ENCODE measurements at places on chromosomes 1 and 21.

GRCh38 chr1:92882819-92883218, 51.0 kb downstream of the RPL5 start:
- DNase-seq, result no peak

GRCh38 chr1:2610036-2610959, 22.5 kb downstream of the MMEL1 start:
- DNase-seq, result no peak

GRCh38 chr1:164567774-164568173, 8.8 kb downstream of the PBX1 start:
- DNase-seq, result no peak

DNA sequence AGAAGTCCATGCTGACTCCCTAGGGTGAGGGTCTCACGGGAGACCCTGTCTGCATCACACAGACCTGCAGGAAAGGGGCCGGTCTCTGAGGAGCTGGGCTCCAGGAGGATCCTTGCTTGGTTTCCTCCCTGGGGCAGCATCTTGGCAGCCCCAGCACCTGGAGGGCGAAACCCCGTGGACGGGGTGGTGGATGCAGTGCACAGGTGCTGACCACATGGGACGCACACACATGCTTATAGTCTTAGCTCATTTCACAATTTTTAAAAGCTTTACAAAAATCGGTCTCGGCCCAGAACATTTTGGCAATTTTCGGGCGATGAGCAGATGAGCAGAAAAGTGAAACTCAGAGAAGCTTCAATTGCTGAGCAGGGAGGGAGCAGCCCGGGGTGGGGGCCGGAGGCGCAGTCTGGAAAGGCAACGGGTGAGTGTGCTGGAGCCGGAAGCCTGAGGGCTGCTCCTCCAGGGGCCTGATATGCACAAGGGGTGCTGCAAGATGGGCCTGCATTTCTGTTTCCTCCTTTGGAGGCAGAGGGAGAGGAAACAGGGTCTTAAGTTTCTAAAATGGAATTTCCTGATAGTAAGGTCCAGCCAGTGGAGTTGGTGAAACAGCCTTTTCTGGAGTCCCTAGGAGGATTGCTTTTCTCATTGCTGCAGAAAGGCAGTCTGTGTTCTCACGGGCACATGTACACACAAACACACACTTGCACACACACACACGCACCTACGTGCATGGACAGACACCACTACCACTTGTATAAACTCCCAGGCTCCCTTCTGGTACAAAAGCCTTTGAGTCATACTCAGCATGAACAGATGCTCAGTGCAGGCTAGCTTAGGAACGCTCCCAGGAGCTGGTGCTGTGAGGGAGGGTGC, 60.6 kb downstream of the SCCPDH start:
- no peak for DNase-seq

- DNase-seq, result no peak
Observed at GRCh38 chr1:44547361-44547760, 126.9 kb downstream of the TMEM53 start.

- no peak for DNase-seq
Observed at GRCh38 chr1:172480431-172480830, 36.6 kb upstream of the PIGC start.

DNA sequence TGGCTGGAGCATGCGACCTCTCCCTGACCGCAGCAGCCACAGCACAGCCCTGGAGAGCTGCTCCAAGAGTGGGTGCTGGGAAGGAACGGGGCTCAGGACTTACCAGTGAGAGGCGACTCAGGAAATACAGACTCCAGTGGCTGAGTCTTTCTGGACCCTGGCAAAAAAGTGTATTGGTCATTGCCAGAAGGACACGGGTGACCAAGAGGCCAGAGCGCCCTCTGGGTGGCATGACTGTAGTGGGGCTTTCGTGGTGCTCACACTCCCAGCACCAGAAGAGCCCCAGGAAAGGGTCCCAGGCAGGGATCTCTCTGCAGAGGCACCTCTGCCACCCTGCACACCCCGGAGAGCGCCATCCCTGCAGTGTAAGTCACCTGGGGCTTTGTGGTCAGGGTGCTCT, 8.9 kb upstream of the PRDM16 start:
- no peak for DNase-seq

DNA sequence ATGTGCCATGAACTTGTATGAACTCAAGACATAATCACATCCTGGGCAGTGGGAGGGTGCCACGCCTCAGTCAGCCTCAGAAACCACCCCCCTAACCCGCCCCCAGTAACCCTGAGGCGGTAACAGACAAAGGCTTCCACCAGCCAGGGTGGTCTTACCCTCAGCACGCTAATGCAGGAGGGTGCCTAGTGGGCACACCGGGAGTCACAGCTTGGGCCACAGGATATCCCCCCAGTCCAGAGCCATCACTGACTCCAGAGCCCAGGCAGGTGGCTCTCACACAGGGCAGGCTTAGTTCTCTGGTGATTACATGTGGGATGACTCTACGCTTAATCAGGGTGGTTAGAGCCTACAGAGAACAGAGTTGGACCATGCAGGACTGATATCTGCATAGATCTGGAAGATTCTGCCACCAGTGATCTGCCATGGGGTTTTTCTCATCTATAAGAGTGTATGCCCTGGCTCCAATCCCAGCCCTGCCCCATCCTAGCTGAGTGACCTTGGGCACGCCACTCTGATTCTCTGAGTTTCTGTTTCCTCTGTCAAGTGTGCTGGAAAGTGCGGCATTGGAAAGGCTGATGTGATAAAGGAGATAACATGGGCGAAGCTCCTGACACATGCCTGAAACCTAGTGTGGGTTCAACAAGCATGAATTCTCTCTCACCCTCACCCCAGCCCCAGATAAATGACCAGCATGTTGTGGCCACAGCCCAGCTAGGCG, 27.3 kb downstream of the OPTC start:
- no peak for DNase-seq

DNA sequence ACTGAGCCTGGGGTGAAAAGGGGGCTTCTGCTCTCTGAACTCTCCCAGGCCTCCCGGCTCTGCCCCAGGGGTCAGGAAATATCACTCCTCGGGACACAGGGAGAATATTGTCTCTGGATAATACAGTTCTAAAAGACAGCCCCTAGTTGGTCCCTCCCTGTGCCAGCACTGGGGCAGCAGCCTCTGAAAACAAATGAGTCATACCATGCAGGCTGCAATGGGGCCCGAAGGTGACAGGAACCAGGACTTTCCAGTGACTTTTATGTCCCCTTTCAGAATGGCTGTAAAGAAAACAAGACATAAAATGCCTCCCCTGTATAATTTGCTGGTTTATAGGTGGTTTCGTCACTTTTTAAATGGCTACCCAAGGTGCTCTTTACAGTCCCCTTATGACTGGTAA, 360.0 kb downstream of the NPHP4 start:
- DNase-seq, result no peak

- peak; percentile 40 for DNase-seq
Observed at GRCh38 chr1:27136998-27137542, 17.9 kb downstream of the SLC9A1 start.

DNA sequence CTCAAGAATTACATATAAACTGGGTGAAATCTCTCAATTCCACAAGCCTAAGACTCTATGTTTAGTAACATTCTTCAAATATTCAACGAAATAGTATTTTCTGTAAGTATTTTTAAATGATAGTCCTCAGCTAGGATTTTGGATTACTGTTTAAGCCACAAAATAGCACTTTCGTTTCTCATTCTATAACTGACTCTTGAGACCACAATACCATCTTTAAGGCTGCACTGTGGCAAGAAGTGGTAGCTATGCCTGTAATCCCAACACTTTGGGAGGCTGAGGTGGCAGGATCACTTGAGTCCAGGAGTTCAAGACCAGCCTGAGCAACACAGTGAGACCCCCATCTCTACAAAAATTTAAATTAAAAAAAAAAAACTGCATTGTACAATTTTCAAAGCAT, 126.7 kb downstream of the CDC42BPA start:
- no peak for DNase-seq

GRCh38 chr1:77015748-77016341, 148.6 kb downstream of the ST6GALNAC5 start:
- DNase-seq, result no peak

DNA sequence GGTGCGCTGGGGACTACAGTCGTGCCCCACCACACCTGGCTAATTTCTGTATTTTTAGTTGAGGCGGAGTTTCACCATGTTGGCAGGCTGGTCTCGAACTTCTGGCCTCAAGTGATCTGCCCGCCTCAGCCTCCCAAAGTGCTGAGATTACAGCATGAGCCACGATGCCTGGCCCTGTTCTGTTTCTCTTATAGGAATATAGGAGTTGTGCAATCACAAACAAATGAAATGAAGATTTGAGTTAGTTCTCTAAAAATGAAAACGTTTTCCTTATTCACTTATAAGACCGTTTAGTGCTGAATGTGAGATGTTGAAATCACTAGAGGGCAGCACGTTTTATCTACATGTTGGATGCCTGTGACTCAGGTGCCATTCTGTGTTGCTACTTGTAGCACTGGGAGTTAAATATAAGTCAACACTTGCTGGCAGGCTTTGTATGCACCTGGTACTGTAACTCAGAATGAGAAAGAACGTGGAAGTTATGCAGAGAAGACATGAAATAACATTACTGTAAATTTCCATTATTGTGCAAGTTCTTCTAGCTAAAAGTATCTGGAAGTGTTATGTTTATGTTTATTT, 45.8 kb downstream of the MIGA1 start:
- no peak for DNase-seq

- no peak for DNase-seq
Observed at GRCh38 chr1:10779201-10779600, 17.2 kb downstream of the CASZ1 start.

DNA sequence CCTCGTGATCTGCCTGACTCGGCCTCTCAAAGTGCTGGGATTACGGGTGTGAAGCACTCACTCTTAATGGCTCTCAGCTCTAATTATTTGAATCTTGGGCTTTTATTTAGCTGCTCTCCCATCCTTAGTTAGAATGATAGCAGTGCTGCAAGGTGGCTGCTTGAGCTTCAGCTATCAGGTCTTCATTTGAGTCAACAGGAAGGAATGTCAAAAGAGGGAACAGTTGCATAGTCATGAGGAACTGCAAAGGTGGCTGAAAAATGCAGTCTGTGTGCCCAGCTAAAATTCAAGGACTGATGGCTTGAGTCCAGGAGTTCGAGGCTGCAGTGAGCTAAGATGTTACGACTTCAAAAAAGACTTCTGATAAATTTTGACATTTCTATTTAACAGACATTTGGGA, 55.6 kb downstream of the UCK2 start:
- DNase-seq, result no peak

DNA sequence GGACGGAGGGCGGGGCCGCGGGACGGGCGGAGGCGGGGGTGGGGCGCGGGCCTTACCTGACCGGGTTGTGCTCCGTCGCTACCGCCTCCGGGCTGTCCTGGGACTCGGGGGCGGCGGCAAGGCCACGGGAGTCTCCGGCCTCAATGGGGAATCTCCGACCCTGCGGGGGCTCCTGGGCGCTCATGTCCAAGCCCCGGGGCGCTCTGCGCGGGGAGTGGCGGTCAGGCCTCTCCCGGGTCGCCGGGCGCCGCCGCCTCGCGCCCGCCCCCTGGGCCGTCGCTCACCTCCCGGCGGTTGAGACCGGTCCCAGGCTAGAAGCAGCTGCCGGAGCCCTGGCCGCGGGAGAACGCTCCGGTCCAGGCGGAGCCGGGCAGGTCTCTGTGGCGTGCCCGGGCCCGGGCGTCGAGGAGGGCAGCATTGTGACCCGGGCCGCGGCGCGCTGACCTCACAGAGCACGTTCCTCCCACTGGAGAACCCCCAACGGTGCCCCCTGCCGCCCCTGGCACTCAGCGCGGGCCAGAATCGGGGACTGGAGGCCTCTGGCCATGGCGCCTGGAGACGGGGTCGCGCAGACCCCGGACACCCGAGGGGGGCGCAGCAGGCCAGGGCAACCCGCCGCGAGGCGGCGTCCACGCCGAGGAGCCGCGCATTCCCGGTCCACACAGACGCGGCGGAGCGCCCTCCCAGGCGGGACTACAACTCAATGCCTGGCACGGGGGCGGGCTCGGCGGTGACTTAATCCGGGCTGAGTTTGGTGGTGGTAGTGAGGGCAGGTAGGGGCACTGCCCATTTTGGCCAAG, 411 bp downstream of the FAM229A start:
- no peak for DNase-seq

GRCh38 chr21:44758141-44758561, 43.5 kb downstream of the UBE2G2 start:
- DNase-seq, result no peak
